Karpas-422 (cell line): ENCODE measurements at places on chromosomes 2 and 18.

GRCh38 chr2:157442636-157443035, 1.3 kb downstream of the CYTIP start:
- peaks cover 76% of the 10 kb centered on the region for H3K4me1 ChIP-seq
- peak overlapping the region; percentile 80 for H3K4me3 ChIP-seq
- H3K27ac ChIP-seq: peak overlapping the region; percentile 92
- peak; percentile 53 for DNase-seq
- no peaks in the 10 kb centered on the region for H3K27me3 ChIP-seq

- no peak overlapping the region for H3K4me3 ChIP-seq
- no peaks in the 10 kb centered on the region for H3K27me3 ChIP-seq
- no peak overlapping the region for H3K27ac ChIP-seq
- no peaks in the 10 kb centered on the region for H3K4me1 ChIP-seq
- no peaks in the 10 kb centered on the region for H3K36me3 ChIP-seq
Measured at GRCh38 chr18:29418136-29418535, 1241.2 kb upstream of the CDH2 start.

DNA sequence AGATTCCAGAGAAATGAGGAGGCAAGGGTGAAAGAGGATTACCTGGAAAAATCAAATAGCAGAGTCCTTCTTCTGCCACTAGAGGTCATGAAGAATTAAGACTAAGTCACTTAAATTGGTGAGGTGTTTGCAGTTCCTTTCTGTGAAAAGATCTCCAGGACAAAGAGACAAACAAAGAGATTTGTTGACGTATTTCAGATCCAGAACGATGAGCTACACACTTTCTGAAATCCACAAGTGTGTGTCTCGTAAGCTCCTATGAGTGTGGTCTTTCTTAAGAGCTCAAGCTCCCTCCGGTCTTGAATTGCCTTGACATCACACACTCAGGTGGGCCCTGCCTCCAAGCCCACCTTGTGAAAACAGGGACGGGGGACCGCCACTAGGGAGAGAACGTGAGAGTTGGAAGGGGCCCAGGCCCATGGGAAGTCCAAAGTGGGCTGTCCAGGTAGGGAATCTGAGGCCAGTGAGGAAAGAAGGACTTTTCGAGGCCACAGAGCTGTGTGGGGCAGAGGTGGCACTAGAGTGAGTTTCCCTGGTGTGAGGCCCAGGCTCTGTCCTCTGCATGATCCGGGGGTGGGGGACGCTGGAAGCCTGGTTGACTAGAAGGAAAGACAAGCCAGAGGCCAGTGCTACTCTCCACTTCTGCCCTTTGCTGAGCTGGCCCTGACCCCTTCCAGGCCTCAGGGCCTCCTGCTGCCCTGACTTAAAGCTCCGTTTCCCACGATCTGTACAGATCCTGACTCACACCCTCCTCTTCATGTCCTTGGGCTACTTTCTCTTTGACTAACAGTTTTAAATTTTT, 168.1 kb upstream of the NCK2 start:
- H3K27ac ChIP-seq: no peak overlapping the region
- no peak overlapping the region for H3K4me3 ChIP-seq
- H3K27me3 ChIP-seq: no peaks in the 10 kb centered on the region
- no peaks in the 10 kb centered on the region for H3K4me1 ChIP-seq

DNA sequence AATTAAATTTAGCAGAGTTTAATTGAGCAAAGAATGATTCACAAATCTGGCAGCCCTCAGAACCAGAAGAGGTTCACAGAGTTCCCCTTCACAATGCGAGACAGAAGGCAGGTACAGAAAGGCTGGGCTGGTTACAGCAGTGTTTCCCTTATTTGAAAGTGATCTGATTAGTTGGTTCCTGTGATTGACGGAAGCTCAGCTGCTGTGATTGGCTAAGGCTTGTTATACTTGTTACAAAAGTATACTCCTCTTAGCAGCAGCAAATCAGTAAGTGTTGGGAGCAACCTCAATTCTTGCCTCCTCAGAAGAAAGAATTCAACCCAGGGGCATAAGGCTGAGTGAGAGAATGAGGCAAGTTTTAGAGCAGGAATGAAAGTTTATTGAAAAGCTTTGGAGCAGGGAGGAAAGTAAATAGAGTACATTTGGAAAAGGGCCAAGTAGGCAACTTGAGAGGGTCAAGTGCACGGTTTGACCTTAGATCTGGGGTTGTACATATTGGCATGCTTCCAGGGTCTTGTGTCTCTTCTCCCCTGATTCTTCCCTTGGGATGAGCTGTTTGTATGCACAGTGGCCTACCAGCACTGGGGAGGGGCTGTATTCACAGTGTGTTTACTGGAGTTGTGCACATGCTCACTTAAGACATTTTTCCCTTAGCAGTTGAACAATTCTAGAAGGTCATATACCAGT, 431.8 kb upstream of the RAB12 start:
- H3K36me3 ChIP-seq: no peaks in the 10 kb centered on the region
- no peaks in the 10 kb centered on the region for H3K4me1 ChIP-seq
- DNase-seq: peak; percentile 69

DNA sequence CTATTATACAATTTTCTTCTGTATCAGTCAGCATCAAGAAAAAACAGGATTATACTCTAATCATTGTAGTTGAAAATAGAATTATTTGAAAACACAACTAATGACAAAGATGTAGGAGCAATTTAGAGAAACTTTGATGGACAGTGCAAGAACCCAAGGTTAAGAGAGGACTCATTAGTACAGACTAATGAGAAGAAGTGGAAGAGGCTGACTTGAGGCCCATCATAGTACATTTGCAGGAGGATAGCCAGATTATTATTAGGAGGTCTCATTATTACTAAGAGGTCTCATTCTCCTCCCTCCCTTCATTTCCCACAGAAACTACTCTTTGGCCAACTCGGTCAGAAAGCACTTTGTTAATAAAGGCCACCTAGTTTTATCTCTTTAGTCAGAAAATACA, 1983.0 kb downstream of the SUCLG1 start:
- no peaks in the 10 kb centered on the region for H3K27me3 ChIP-seq
- no peak overlapping the region for H3K27ac ChIP-seq
- DNase-seq: no peak
- H3K36me3 ChIP-seq: no peaks in the 10 kb centered on the region

DNA sequence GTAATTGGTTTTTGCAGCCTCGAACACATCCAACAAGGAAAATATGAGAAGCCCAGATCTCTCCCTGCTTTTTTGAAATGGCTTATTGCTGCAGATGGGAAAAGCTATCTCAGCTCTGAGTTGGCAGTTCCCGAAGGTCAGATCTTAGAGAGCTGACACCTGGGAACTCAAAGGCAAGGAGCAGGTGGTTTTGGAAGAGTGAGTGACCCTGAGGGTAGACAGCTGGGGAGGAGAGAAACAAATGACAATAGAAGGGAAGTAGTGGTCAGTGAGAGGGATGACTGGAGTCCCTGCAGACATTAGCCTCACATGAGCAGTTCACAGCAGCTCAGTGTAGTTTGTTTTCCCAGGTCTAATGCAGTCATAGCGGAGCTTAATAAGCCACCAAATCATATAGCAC, 317.9 kb downstream of the STK39 start:
- DNase-seq: no peak
- no peaks in the 10 kb centered on the region for H3K27me3 ChIP-seq
- no peak overlapping the region for H3K27ac ChIP-seq
- H3K4me1 ChIP-seq: peaks cover 6% of the 10 kb centered on the region
- H3K36me3 ChIP-seq: no peaks in the 10 kb centered on the region

- no peak overlapping the region for H3K27ac ChIP-seq
- H3K4me1 ChIP-seq: no peaks in the 10 kb centered on the region; the same call in 1 of the 2 replicates
- DNase-seq: no peak
- no peaks in the 10 kb centered on the region for H3K36me3 ChIP-seq
Measured at GRCh38 chr2:88181511-88181910, 11.4 kb downstream of the THNSL2 start.

- H3K27ac ChIP-seq: no peak overlapping the region
- no peak overlapping the region for H3K4me3 ChIP-seq
- H3K27me3 ChIP-seq: no peaks in the 10 kb centered on the region
- H3K4me1 ChIP-seq: no peaks in the 10 kb centered on the region
- H3K36me3 ChIP-seq: no peaks in the 10 kb centered on the region
Measured at GRCh38 chr2:118635891-118636290, 211.6 kb downstream of the EN1 start.

- H3K27me3 ChIP-seq: no peaks in the 10 kb centered on the region
- no peaks in the 10 kb centered on the region for H3K36me3 ChIP-seq
- no peak for DNase-seq
- H3K4me1 ChIP-seq: no peaks in the 10 kb centered on the region
- H3K27ac ChIP-seq: no peak overlapping the region
Measured at GRCh38 chr2:19855542-19856431, 46.0 kb downstream of the TTC32 start.

DNA sequence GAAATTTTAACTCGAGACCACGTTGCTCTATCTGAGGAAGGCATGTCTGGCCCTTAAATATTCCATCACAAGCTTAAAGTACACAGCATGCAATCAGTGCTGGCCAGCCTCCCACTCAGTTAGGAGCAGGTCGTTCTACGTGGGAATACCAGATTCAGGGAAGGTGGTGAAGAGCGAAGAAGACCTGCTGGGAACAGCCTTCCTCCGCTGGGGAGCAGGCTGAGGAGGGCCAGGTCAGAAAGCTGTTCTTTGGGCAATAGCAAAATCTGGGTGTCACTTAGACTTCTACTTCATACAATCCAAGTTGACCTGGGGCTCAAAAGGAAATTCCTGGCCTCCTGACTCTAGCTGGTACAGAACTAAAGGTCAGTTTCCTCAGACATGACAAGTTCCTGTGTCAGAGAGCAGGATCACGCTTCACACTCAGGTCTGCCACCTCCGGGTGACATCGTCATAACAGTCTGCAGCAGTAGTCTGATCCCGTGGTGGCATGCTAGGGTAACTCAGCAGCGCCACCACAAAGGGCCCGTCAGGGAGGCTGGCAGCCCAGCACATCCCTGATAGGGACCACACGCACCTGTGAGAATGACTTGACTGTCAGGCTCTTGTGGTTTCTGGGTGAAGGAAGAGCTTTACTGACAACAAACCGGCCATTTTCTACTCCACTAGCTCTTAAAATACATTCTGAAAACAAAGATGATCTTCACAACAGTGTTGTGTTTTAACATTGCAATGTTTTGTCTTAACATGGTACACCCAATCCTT, 35.2 kb upstream of the NAPG start:
- peak; percentile 95 for DNase-seq
- peaks cover 51% of the 10 kb centered on the region for H3K4me1 ChIP-seq
- no peak overlapping the region for H3K4me3 ChIP-seq
- no peaks in the 10 kb centered on the region for H3K27me3 ChIP-seq

- no peaks in the 10 kb centered on the region for H3K36me3 ChIP-seq
- H3K27me3 ChIP-seq: no peaks in the 10 kb centered on the region
- no peak for DNase-seq
- H3K4me1 ChIP-seq: no peaks in the 10 kb centered on the region
- no peak overlapping the region for H3K27ac ChIP-seq
- no peak overlapping the region for H3K4me3 ChIP-seq
Measured at GRCh38 chr2:28666496-28667184, 85.0 kb upstream of the PPP1CB start.

- no peak overlapping the region for H3K27ac ChIP-seq
- no peaks in the 10 kb centered on the region for H3K36me3 ChIP-seq
- no peaks in the 10 kb centered on the region for H3K27me3 ChIP-seq
- no peak for DNase-seq
Measured at GRCh38 chr18:60838677-60839076, 466.1 kb upstream of the MC4R start.

GRCh38 chr18:58321986-58322385, 278.0 kb downstream of the NEDD4L start:
- no peak overlapping the region for H3K4me3 ChIP-seq
- no peaks in the 10 kb centered on the region for H3K27me3 ChIP-seq
- peak; percentile 75 for DNase-seq
- peaks cover 7% of the 10 kb centered on the region for H3K4me1 ChIP-seq
- no peak overlapping the region for H3K27ac ChIP-seq

GRCh38 chr2:217652761-217653639, 349.8 kb downstream of the TNS1 start:
- H3K27ac ChIP-seq: no peak overlapping the region
- no peak for DNase-seq
- H3K27me3 ChIP-seq: no peaks in the 10 kb centered on the region

- no peak for DNase-seq
- no peaks in the 10 kb centered on the region for H3K36me3 ChIP-seq
- H3K27me3 ChIP-seq: no peaks in the 10 kb centered on the region
- no peaks in the 10 kb centered on the region for H3K4me1 ChIP-seq
Measured at GRCh38 chr18:49368876-49369440, 91.5 kb downstream of the DYM start.

- H3K36me3 ChIP-seq: no peaks in the 10 kb centered on the region
- DNase-seq: no peak
- no peaks in the 10 kb centered on the region for H3K4me1 ChIP-seq
- H3K4me3 ChIP-seq: no peak overlapping the region
- H3K27ac ChIP-seq: no peak overlapping the region
Measured at GRCh38 chr2:122163617-122164016, 408.2 kb downstream of the TSN start.

GRCh38 chr2:88071365-88071764, 3.7 kb downstream of the SMYD1 start:
- H3K36me3 ChIP-seq: no peaks in the 10 kb centered on the region
- no peaks in the 10 kb centered on the region for H3K27me3 ChIP-seq
- H3K4me3 ChIP-seq: no peak overlapping the region
- no peaks in the 10 kb centered on the region for H3K4me1 ChIP-seq

- no peaks in the 10 kb centered on the region for H3K27me3 ChIP-seq
- no peaks in the 10 kb centered on the region for H3K4me1 ChIP-seq
- no peak overlapping the region for H3K27ac ChIP-seq
- DNase-seq: no peak
- no peak overlapping the region for H3K4me3 ChIP-seq
- no peaks in the 10 kb centered on the region for H3K36me3 ChIP-seq
Measured at GRCh38 chr2:6148882-6149281, 456.7 kb downstream of the SOX11 start.

GRCh38 chr2:232857158-232857563, 12.9 kb upstream of the SNORC start:
- H3K4me3 ChIP-seq: no peak overlapping the region
- DNase-seq: no peak
- H3K36me3 ChIP-seq: peaks cover 24% of the 10 kb centered on the region; the same call in 1 of the 2 replicates
- H3K27me3 ChIP-seq: no peaks in the 10 kb centered on the region
- no peak overlapping the region for H3K27ac ChIP-seq

GRCh38 chr2:158926478-158926948, 41.9 kb upstream of the TANC1 start:
- H3K4me1 ChIP-seq: no peaks in the 10 kb centered on the region
- H3K4me3 ChIP-seq: no peak overlapping the region
- no peak overlapping the region for H3K27ac ChIP-seq
- no peaks in the 10 kb centered on the region for H3K36me3 ChIP-seq
- no peaks in the 10 kb centered on the region for H3K27me3 ChIP-seq
- no peak for DNase-seq

DNA sequence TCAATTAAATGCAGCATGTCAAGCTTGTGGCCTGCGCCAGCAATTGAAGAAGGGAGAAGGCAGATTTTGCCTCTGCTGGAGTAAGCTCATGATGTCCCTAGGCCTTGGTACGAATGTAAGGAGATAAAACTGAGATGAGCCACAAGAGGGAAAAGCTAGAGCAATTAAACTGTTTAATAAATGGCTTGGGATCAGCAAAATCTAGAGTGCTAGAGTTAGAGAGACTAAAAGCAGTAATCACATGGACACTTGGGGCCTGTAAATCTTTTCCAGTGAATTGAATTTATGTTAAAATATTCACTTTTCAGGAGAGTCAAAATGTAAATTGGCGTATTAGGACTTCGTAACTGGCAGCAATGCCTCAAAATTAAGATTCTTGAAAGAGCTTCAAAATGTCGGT, 86.2 kb downstream of the CDK15 start:
- peaks cover 43% of the 10 kb centered on the region for H3K4me1 ChIP-seq
- H3K27ac ChIP-seq: no peak overlapping the region
- H3K27me3 ChIP-seq: no peaks in the 10 kb centered on the region
- no peak overlapping the region for H3K4me3 ChIP-seq
- H3K36me3 ChIP-seq: no peaks in the 10 kb centered on the region
- no peak for DNase-seq

GRCh38 chr2:125386074-125386473, 1269.9 kb upstream of the GYPC start:
- no peaks in the 10 kb centered on the region for H3K4me1 ChIP-seq
- H3K27ac ChIP-seq: no peak overlapping the region
- DNase-seq: peak; percentile 46
